AML-193 (cell line): ENCODE measurements at places on chromosomes 6 and 20.

- DNase-seq, result no peak
These were observed 2.7 kb upstream of the TUBB2A start for GRCh38 chr6:3159805-3160781.

DNA sequence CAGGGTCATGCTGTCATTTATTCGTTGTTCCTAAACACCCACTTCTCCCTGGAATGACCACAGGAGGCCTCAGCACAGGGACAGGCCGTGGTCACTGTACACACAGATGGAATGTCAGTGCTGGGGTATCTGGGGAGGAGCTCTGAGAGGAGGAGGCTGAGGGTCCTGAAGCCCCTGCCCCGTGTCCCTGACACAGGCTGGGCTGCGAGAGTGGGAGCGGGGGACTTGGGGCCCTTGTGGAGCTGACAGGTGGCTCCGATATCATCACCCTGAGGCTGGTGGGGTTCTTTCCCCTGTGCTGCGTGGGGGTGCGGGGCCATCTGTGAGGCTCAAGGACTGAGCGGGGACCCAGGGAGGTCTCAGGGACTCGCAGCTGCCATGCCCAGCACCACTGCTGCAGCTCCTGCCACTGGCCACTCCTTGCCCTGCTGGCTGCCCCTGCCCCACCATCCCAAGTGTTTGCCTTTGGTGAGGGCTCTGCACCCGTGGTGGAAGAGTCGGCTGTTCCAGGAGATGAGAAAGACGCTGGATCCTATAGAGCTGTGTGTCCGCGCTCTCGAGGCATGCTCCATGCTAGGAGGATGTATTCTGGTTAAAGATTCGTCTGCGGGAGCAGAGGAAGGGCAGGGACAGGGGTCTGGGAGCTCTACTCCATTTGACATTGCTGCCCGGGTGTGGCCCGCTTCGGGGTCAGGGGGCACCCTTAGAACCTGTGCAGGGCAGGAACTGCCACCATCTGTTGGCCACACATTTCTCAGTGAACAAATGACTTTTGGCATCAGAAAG, 18.9 kb downstream of the NPEPL1 start:
- no peak for DNase-seq

DNA sequence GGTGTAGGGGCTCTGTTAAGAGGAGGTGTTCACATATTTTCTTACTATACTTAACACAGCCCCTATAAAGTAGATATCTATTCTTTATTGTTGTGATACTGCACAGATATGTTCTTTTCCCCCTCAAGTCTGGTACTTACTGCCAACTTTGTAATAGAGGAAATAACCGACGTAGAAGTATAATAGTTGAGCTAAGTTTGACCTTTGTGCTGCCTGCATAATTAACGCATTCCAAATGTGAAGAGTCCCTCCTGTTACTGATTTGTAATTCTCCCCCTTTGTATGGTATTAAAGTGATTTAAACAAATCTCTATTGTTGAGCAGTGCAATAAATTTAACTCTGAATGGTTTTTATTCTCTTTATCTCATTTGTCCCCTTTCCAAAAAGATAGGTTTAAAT, 39.0 kb downstream of the PHF3 start:
- no peak for DNase-seq

GRCh38 chr20:7798176-7798575, 142.1 kb downstream of the HAO1 start:
- no peak for DNase-seq

DNA sequence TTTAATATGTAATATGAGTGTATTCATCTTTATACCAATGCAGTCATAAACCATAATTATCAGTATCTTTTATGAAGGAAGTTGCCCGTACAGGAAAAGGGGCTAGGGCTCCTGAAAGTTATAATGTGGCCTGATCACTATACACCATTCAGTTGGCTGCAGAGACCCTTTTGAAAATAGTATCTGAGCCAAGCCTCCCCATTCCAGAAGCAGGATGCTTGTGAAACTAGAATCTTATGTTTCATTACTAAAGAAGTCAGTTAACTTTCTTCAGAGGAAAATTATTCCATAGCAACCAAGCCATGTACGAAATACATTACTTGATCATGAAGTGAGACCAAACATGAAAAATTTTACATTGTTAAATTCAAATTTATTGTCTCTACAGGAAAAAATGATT, 251.5 kb upstream of the TCF21 start:
- no peak for DNase-seq

- peak; percentile 43 for DNase-seq
These were observed 80.9 kb downstream of the HAO1 start for GRCh38 chr20:7859356-7859802.

GRCh38 chr6:87297119-87297518, 25.3 kb upstream of the SMIM8 start:
- no peak for DNase-seq

DNA sequence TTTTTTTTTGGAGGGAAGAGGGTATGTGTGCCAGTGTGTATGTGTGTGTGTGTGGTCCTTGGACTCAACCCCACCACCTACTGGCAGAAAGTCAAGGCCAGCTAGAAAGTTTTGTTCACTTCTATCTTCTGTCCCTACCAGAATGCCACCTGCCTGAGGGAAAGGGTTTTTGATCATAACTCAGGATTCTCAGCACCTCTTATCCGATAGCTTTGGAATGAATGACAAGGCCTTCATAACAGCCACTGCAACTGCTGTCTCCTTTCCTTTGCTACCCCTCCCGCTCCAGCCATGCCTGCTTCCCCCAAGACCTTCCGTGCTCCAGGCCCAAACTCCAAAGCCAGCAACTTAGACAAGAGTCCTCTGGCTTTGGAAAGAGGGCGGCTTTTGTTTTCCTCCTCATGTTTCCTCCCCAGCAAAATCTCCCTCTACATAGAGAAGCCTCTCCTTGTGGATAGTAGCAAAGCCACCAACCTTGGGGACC, 18.7 kb downstream of the BTN3A1 start:
- DNase-seq, result peak; percentile 57

DNA sequence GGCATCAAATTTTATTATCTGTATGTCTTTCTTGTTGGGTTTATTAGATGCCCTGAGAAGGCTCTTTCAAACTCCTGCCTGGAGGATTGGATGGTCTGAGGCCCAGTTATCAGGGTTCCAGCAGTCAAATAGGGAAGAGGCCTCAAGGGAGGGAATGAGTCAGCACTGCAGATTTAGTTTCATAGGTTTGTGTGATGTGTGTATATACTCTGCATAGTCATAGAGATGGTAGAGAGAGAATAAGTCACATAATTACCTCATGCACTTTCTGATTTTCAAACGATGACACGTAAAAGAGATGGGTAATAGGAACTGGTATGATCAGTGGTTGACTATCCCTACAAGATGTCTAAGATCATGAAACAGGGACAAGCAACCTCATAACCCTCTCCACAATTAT, 82.1 kb downstream of the ADAT2 start:
- DNase-seq, result no peak

DNA sequence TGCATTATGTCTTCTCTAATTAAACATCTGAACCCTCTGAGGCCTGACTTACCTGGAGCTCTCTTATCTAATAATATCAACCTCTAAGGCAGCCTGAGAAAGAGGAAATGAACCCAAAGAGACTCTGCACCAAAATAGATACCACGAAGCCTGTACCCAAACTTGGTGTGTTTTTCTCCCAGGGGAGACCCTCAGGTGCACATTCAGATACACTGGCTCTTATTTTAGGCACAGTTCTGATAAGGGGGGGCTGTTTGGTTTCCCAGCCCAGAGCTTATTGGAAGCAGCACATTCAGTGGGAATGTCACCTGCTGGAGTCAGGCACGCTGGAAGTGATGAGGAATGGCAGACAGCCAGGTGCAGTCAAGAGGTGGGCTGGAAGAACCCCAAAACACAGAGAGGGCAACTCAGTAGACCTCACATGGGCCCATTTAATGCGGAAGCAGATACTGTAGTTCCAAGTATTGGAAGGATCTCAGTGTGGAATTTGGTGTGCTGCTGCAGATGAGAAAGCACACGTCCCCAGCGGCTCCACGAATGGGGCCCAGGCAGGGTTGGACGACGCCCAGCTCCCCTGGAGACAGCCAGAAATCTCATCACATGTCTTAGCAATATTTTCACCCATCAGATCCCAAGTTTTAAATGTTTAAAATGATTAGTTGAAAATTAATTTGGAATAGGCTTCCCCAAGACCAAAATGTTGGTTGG, 9.7 kb upstream of the CCR6 start:
- DNase-seq, result no peak

GRCh38 chr6:149806127-149806526, 56.6 kb downstream of the PCMT1 start:
- DNase-seq, result no peak

GRCh38 chr6:136059308-136059707, 190.8 kb downstream of the MTFR2 start:
- no peak for DNase-seq

DNA sequence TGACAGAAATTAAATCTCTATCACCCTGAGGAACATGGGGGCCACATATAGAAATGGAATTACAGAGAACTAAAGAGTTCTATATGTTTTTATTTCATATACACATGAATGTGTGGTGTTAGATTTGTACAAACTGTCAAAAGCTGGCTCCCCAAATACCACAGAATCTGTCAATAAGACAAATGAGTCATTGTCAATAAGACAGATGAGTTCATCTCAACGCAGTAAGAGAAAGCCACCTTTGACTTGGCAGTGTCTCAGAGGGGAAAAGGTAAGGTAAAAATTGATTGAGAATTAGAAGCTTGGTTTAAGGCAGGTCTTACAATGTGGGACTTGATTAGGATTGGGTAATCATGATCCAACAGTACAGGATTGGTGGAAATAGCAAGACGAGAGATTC, 124.2 kb upstream of the GPR6 start:
- DNase-seq, result no peak

DNA sequence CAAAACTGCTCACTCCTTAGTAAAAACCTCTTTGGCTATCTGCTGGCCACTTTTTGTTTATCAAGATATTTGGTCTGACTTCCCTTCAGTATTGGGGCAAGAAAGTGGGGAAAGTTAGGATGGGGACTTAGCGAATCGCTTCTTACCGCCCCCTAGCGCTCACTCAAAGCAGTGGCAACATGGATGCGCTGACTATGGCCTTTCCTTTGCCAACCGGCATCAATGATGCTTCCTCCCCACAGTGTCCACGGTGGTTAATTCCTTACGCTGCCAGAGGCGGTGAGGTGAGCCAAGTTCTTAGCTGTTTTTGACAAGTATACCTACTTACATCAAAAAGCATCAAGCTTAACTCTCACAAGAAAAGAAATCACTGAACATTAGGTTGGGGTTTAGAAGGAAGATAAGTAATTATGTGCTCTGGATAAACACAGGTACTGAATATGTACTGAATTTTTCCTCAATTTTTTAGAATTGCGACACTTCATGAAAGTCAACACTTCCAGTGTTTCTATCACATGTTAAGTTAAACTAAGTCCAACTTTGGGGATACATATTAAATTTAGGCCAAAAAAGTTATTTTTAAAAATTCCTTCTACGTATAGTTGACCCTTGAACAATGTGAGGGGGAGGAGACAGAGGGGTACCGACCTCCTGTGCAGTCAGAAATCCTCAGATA, 86.7 kb downstream of the GMDS start:
- DNase-seq, result no peak

DNA sequence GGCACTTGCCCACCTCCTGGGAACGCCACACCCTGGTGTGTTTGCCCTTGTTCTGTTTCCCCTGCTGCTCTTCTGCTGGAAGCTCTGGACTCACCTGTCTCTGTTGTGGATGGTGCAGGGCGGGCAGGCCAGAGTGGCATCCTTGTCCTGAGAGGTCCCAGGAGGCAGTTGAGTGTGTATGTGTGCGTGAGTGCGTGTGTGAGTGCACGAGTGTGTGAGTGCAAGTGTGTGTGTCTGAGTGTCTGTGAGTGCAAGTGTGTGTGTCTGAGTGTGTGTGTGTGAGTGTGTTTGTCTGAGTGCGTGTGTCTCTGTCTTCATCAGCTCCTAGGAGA, 12.2 kb downstream of the IGF2R start:
- DNase-seq, result no peak

DNA sequence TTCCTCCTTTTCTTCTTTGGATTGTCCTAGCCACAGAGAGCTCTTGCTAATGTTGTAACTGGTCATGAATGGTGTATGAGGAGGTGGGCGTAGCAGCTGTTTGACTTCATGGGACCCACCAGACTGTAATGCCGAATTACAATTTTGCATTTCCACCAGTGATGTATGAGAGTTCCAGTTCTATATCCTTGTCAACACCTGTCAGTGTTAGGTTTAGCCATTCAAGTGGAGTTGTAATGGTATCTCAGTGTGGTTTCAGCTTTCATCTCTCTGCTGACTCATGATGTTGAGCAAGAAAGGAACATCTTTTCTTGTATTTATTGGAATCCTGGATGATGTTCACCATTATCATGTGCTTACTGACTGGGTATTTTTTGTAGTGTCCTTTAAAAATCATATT, 5.1 kb downstream of the IGF2R start:
- DNase-seq, result peak; percentile 32

DNA sequence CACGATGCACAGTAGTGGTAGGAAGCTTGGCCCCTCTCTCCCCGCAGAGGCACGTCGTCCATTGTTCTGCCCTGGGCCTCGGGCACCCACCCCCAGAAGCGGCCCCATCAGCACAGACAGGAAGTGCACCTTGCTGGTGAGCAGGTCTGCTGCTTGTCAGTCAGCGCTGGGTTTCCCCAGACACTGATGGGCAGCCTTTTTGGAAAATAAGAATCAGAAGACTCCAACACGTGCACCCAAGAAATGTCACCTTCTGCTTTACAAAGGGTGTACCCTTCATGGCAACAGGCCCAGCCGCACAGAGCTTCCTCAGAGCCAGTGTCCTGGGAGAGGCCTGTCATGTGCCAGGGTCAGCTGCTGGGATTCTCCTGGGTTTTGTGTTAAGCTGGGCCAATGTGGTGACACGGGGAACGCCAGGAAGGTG, 34.7 kb upstream of the IRF4 start:
- DNase-seq, result no peak

DNA sequence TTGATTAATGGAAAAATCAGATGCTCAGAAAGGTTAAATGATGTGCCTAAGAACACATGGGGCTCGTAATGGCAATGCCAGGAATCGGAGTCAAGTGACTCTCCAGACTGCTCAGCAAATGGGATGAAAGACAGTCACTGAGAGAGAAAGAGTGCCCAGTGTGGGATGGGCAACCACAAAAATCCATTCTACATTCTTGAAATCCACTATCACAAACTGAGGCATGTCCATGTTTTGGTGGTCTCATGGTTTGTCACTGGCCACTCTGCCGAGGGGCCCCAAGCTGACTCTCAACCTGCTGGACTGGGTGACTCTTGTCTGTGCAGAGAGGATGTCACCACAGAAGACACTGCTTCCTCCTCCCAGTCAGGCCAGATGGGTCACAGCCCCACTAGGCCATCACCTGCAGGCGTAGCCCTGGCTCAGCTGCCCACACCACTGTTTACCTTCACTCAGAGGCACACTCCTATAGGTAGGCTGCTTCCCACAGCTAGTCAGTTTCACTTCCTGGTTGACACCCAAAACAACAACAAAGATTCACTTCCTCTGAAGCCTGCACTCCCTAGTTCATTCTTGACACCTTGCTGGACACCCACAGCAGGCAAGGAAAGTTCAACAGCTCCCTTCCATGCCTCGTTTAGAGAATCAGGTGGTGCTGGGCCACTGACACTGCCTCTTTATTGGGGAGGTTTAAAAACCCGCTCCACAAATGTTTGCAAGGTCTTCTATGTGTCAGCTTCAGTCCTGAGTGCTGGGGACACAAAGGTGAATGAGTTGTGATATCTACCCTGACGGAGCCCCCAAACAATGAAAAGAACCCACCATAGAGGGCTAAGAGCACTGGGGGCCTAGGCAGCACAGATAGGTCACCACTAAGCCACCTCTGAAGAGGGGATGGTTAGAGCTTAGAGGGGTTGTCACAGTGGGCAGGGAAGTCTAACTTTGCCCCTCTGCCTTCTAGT, 21.7 kb downstream of the MAP1LC3A start:
- no peak for DNase-seq

GRCh38 chr6:22529866-22530265, 39.5 kb upstream of the HDGFL1 start:
- no peak for DNase-seq
